Naive thymus-derived CD8-positive, alpha-beta T cell (primary cell): ENCODE measurements at places on chromosomes 5 and 9.

- no peak for DNase-seq
Measured at GRCh38 chr5:75711151-75711550, 6.1 kb downstream of the POC5 start.

- no peak for DNase-seq
Measured at GRCh38 chr5:1781107-1781506, 18.5 kb downstream of the MRPL36 start.

DNA sequence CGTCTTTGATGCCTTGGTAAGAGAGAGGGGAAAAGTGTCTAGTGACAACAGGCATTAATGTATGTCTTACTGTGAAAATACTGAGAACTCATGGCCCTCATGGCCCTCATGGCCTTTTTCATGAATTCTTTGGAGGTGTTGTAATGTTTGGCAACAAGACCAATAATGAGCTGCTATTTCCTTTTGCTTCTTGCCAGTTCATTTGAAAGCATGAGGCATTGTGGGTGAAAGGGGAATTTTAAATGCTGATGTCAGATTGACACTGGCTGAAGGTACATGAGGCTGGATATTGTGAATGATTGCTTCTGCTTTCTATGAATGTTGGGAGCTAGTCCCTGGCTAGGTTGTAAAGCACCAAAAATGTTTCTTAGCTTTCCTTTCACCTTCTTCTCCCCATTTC is 79.2 kb downstream of the DOCK2 start:
- DNase-seq, result no peak

GRCh38 chr5:100647461-100648230 is 112.5 kb downstream of the FAM174A start:
- no peak for DNase-seq

DNA sequence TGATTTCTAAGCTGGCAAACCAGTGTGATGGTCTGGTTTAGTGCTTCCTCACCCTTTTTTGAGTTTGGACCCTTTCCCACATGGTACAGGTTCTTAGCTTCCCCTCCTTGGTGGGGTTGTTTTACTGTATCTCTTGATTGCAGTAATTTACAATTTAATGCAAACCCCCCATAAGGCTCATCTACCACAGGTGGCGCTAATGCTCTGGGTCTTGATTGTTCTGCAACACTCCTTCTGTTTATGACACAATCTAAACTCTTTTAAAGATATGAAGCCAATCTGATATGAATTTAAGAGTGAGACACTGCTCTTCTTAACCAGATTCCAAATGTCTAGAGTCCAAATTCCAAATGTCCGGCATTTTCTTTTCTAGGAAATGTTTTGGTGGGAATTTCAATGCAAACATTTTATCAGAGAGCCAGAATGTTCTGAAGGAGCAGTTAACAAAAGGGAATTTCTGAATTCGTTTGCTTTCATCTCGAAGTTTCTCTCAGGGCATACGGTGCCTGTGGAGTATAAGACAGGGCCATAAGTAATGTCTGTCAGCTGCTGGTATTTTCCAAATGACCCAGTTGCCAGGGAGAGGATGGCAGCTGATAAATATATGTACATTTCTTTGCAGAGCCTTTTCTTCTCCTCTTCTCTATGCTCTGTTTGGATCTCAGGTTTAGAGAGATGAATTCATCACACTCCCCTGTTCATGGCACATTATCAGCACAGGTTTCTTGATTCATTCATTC is 246.8 kb downstream of the ARHGAP26 start:
- DNase-seq, result no peak

DNA sequence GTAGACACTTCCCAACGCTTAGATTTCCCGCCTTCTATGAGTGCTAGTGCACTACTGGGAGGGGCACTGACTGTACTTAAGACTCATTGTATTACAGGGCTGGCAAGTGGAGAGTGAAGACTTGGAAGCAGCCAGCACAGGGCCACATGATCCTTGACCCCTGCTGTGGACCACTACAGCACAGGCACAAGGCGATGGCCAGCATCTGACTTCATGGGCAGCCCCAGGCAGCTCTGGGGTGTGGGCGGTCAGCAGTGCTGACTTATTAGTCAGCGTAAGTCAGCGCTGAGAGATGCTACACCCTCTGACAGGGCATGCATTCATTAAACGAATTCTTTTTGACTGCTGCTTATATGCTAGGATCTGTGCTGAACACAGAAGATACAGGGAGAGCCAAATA is 9.3 kb downstream of the SLC46A2 start:
- no peak for DNase-seq

GRCh38 chr9:7117676-7118561 is 360.1 kb downstream of the KDM4C start:
- no peak for DNase-seq

DNA sequence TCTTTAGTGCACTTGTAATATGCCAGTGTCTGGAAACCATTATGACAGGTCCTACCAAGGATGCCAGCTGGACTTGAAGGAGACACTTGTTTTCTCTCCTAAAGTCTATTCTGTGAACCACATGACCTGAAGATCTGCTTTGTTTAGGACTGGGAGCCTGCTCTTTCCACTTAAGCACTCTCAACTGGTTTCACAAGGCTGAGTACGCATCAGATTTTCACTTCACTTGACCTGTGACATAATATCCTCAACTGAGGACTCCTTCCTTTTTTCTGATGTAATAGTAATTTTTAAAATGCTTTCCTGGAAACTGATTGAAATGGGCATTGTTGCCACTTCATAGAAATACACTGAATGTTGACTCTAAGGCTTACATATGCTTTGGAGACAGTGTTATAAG is 52.2 kb downstream of the PDE8B start:
- no peak for DNase-seq

- no peak for DNase-seq
Measured at GRCh38 chr9:133334161-133334560, 1.8 kb downstream of the SURF6 start.

DNA sequence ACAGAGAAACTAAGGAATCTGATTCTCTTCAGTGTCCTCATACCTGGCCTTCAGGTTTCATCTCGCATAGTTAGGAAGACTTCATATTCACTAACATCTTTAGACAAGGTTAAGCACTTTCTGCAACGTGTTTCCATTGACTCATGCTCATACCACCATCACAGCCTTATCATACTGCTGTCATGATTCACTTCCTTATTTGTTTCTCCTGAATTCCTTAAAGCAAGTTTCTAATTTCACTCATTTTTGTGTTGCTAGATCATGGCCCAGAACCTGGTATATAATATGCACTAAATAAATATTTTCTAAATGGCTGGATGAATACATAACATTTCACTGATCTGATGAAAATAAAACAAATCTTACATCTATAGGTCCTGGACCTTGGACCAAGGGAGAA is 472.9 kb downstream of the PRELID2 start:
- DNase-seq, result no peak
